ENCODE measurements at places on chromosomes 2 and 18.

GRCh38 chr2:16246911-16247310 lies 306.6 kb downstream of the MYCN start:
- no peak for DNase-seq

GRCh38 chr2:215693999-215694580 lies 258.2 kb upstream of the FN1 start:
- no peak for DNase-seq

DNA sequence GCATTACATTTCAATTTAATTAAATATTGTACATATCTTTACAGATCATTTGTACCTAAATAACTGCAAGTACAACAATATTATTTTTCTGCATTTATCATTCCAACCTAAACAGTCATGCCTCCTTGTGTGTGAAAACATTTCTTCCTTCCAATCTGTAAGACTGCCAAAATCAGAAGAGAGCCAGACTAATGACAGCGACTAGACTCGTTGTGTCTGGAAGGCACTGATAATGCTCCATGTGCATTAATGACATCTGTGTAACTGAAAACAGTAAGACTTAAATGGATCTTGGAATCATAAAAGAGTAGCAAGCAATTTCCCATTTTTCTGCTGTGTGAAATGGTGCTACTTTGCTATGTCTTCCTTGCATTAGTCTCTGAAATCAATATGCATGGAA lies 278.0 kb upstream of the DSEL start:
- no peak for DNase-seq

GRCh38 chr2:96093528-96093927 lies 22.8 kb downstream of the ADRA2B start:
- DNase-seq: no peak

DNA sequence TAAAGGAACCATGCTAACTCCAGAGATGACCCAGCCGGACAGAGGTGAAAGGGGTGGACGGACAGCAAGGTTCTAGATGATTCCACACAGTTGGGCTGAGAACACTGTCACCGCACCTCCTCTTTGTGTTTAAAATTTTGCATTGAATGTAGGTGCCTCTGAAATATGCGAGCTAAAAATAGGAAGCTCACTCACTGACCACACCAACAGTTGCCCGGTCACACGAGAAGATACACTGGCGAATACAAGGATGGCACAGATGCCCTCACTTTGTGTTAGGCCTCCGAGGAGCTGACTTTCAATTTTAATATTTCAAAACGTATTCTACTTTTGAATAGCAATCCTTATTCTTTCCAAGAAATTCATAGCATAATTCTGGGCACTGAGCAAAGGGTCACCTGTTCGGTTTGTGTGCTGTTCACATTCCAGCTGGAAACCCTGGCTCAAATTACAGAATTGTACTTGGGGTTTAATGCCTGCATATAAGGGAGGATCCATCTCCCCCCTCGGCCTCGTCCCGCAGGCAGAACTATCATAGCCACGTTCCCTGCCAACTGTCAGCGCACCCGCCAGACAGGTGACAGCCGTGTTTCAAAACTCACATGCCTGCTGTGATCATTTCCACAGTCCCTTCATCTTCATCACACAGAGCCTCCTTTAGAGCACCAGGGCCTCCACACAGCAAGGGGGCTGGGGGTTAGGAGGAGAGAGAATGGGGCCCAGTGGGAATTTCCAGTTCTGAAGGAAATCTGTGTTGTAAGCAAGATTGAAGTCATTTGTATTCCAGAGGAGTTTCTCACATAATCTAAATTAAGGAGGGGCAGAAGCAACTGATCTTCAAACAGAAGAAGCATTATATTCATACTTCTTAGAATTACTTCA lies 48.2 kb downstream of the ADI1 start:
- DNase-seq: no peak

GRCh38 chr2:117859924-117860647 lies 45.6 kb downstream of the DDX18 start:
- no peak for DNase-seq

- no peak for DNase-seq
Measured at GRCh38 chr2:219537657-219538488, 5.7 kb downstream of the CHPF start.

- no peak for DNase-seq
Measured at GRCh38 chr2:240869956-240870875, 1.6 kb downstream of the AGXT start.

DNA sequence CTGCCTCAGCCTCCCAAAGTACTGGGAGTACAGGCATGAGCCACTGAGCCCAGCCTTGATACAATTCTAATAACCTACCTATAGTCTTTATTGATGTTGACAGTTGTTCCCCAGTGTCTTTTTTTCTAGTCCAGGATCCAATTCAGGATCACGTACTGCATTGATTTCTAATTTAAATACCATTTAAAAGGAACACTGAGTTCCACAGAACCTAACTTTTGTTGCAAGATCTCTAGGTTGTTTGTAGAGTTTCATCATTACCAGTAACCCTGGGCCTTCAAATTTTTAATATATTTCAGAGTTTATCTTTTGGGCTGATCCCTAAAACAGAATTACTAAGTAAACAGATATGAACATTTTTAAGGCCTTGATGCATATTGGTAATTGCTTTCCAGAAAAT lies 21.1 kb upstream of the TMBIM1 start:
- DNase-seq: no peak

- no peak for DNase-seq
Measured at GRCh38 chr2:143029141-143029540, 100.1 kb upstream of the ARHGAP15 start.

DNA sequence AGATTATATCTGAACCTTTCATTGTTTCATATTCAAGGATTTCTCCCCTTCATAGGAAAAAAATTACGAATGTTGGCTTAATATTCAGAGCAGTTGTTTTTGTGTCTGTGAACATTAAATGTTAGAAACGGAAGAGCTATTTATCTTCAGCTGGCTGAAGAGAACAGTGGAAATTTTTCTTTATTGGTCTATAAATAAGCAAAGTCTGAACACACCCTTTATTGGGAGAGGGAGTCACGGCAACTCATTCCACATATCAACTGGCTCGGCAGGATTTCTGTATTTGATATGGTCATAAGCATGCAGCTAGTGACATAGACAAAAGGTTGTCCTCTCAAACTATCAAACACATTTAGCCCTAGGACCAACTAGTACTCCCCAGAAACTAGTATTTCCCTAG lies 468.4 kb upstream of the HNRNPA3 start:
- no peak for DNase-seq

DNA sequence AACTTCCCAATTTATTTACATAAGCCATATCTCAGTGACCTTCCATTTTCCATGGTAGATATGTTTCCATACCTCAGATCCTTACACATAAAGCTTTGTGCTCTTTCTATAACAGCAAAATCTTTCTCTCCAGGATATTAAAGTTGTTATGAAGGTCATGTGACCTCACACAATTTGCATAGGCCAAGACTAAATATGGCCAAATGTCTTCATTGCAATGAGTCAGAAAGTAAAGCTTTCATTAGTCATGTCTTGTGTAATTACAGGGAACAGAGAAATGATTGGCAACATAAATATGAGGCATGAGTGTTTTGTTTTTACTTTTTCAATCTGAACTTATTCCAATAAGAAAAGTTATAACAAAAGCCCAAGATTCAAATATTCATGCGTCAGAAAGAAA lies 243.5 kb downstream of the ASXL3 start:
- DNase-seq: no peak

DNA sequence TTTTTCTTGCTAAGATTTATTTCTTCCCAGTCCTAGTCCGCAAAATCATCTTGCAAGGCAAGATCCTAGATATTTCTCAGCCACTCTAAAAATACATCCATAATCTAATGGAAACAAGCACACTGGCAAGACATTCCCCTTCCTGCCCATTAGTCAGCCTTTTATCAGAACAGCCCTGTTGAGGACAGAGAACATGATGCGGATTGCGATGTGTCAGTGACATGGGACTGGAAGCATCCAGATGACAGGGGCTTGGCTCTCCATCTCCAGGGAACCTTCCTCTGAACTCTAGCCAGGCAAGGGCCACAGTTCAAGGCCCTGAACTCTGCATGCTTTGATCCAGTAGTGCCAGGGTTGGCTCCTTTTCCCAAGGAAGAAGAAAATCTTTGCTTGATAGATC lies 70.0 kb downstream of the VSNL1 start:
- no peak for DNase-seq

DNA sequence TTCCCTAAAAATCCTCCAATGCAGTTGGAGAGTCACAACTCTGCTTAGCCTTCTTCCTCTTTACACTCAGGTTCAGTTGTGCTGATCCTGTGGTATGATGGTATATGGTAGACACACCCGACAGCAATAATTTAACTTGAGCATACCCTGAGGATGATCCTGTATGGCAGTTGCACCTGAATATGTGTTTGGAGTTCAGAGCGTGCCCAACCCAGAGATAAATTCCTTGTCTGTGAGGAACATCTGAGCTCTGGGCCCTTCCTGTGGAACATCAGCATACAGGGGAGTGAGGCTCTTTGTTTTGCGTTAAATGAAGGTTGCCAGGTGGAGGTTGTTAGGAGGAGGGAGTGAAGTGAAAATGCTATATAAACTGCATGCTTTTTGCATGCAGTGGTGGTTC lies 187.7 kb downstream of the MYO3B start:
- DNase-seq: no peak

- DNase-seq: no peak
Measured at GRCh38 chr18:23585007-23585871, 1.1 kb downstream of the NPC1 start.

DNA sequence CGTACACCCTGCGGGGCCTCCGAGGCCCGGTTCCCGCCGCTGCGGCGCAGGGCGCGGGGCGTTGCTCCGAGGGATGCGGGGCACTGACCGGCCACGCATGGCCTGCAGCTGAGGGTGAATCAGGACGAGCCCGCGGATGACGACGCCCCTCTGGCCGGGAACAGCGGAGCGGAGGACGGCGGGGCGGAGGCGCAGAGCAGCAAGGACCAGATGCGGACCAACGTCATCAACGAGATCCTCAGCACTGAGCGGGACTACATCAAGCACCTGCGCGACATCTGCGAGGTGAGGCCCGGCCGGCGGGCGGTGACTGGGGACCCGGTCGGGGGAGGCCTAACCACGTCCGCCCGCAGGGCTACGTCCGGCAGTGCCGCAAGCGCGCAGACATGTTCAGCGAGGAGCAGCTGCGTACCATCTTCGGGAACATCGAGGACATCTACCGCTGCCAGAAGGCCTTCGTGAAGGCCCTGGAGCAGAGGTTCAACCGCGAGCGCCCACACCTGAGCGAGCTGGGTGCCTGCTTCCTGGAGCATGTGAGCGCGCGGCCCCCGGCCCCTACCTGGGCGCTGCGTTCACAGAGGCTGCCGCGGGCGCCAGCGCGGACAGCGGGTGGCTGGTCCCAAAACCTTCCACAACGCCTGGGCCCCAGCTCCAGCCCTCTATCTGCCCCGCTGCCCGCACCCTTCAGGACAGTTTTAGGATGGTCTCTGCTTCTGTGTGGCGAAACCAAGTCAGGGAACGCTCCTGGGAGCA lies 53.2 kb downstream of the FAM168B start:
- DNase-seq: no peak

GRCh38 chr2:173997753-173998152 lies 32.6 kb upstream of the SP3 start:
- peak; percentile 56 for DNase-seq

- no peak for DNase-seq
Measured at GRCh38 chr2:47945046-47945781, 38.9 kb upstream of the FBXO11 start.

DNA sequence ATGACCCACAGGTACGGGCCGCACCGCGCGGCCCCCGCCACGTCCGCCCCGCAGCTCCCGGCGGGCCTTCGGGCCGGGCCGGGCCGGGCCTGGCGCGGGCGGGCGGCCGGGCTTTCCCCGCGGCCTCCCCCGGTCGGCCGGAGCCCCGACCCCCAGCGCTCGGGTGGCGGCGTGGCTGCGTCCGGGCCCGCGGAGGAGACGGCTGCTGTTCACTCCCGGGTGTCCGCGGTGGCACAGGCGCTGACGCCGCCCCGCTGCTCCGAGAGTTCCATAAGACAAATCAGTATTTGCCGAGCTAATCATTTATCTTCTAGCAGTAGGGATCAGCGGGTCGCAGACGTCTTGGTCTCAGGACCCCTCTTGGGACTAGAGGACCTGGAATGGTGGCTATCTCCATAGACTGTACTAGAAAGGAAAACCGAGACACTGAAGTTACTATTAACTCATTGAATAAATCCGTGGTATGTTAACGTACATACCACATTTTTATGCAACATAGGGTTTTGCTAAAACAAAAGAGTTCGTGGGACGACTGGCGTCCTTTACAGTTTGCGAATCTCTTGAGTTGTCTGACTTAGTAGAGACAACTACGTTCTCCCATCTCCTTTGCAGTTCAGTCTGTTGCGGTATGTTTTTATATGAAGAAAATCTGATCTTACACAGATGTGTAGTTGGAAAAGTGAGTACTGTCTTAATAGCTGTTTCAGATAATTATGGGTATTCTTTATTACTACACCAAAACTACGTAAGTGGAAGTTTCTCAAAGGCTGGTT lies 500 bp downstream of the LIMS1 start:
- DNase-seq: no peak

GRCh38 chr2:208556983-208557484 lies 150.4 kb downstream of the PTH2R start:
- peak; percentile 48 for DNase-seq

DNA sequence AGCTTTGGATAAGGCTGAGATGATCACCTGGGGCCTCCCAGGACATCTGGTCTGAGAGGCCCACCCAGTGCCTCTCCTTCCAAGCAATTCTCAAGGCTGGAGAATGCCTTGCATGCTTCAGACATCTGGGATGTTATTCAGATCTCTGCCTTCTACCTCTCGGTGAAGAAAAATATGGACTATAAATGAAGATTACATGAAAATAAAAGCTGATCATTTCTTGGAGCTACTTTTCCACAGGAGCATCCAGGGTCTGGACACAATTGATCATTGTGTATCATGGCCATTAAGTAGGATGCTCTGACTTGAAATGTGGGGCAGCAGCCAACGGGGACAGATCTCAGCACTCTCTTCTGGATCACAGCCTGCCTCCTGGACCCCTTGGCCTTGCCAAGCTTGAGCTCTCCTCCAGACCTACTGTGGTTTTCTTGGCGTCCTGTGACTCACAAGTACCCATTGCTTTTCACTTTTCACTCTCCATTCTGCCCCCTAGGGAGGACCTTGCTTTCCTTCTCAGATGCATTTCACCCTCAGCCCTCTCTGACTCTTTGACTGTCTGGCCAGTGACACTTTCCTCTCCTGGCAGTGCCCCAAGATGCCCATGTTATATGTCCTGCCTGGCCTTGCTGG lies 203.1 kb downstream of the INSIG2 start:
- no peak for DNase-seq

Measured in COR-L47 (cell line).